HS-5 (cell line): ENCODE measurements at places on chromosomes 4 and X.
A peak's percentile ranks its signal among the peaks of the same experiment; 100 is the strongest.

GRCh38 chrX:30568136-30568535 is 9.4 kb downstream of the TASL start:
- DNase-seq = peak; percentile 13

GRCh38 chrX:48787505-48788443 is 1.4 kb downstream of the GATA1 start:
- DNase-seq = no peak

GRCh38 chr4:25172961-25173915 is 13.0 kb upstream of the SEPSECS start:
- DNase-seq = peak; percentile 96

GRCh38 chr4:169070895-169071218 is 60.8 kb upstream of the CBR4 start:
- DNase-seq = no peak

DNA sequence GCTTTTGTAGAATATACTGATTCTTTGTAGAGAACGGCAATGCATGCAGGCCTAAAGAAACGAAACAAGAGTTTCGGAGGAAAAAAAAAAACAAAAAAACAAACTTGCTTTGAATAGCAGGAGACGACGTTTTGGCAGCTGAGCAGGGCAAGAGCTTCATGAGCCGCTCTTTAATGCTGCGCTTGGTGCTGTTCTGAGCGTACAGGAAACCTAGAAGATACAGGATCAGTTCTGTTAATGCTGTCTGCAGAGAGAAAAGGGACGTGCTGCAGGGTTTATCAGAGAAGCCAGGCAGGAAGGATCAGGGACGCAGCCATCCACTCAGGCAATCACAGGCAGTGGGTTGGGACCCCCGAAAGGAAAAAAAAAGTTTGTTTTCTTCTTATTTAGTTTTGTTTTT is 182.2 kb downstream of the PACRGL start:
- DNase-seq = no peak

DNA sequence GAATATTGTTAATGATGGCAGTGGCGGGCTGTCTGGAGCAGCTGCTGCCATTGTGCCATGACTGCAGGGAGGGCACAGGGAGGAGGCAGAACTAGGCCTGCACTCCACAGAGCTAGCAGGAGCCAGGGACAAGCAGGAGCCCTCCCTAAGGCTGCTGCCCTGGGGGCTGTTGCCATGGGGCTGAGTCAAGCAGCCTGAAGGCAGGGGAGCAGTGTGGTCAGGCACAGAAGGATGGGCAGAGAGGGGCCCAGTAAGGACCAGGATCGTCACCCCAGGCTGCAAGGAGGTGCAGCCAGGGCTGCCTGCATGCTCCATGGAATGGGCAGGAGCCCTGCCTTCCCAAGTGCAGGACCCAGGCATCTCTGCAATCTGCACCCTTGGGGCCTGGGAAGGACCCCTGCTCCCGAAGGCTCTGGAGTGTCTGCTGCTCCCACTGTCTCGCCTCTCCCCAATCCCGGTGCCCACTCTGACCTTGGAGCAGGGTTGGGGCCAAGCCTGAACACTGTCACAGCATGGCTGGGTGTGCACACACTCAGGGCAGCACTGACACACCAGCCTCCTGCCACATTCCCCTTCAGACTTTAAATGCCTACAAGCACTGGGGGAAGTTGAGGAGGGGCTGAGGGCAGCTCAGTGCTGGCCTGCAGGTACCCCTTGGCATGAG is 98.3 kb upstream of the GALNTL6 start:
- DNase-seq = no peak

DNA sequence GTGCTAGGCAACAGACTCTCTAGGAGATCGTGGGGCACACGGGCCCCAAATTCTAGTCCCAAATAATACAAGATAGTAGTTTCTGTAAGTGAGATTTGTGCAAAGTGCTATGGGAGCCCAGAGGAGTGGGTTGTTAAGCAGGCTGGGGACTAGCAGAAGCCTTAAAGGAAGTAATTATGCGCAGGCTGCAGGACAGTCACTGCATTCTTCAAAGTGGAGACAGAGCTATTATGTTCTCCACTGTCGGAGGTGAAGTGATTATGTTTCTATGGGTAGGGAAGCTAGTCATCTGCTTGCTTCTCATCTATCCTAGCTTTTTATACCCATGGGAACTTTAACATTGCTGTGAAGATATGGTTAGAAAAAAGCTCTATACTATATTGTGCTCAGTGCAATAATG is 154.2 kb downstream of the CPE start:
- DNase-seq = no peak

DNA sequence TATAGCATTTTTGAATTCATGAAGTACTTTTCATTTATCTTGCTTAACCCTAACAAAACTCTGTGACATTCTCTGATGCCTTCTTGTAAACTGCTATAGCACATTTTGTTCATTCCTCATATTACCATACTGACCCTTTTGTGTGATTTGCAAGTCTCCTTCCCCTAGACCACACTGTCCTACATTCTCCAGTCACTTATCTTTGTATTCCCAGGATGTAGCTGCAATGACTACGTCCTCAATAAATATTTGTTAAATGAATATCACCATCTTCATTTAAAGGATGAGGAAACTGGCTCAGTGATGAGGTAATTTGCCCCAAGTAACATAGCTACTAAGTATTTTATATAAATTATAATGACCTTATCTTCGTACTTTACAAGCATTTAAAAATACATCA is 11.9 kb downstream of the HUWE1 start:
- DNase-seq = no peak

- no peak for DNase-seq
Observed at GRCh38 chr4:52265781-52266525, 214.8 kb downstream of the SPATA18 start.

- DNase-seq = no peak
Observed at GRCh38 chr4:100149190-100149589, 41.1 kb downstream of the DDIT4L start.

- no peak for DNase-seq
Observed at GRCh38 chr4:179586460-179586859, 2144.2 kb upstream of the AGA start.

GRCh38 chr4:79027656-79028055 is 88.4 kb upstream of the PAQR3 start:
- DNase-seq = no peak

DNA sequence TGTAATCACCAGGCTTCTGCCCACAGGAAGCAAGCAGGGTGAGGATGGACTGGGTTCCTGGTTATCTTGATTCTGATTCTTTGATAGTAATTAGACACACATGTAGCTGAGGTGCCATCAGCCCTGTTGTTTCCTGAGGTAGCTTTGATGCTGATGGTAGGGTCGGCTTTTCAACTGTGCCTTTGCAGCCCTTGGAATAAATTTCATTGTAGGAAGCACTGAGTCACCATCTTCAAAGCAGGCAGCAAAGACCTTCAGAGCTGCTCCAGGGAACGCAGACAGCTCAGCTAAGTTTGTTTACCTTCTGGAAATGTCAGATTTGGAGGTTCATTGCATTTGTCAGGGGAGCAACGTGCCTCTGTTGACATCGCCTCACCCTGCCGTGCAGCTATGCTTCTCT is 135.4 kb downstream of the ASMT start:
- DNase-seq = no peak

GRCh38 chr4:108337923-108338322 is 169.2 kb upstream of the LEF1 start:
- no peak for DNase-seq

- no peak for DNase-seq
Observed at GRCh38 chr4:125681240-125681639, 366.5 kb downstream of the FAT4 start.

GRCh38 chr4:57766341-57766740 is 656.2 kb upstream of the IGFBP7 start:
- DNase-seq = no peak

- DNase-seq = no peak
Observed at GRCh38 chr4:5992828-5993321, 25.4 kb downstream of the C4orf50 start.

- DNase-seq = no peak
Observed at GRCh38 chr4:52979020-52979419, 116.9 kb downstream of the RASL11B start.

DNA sequence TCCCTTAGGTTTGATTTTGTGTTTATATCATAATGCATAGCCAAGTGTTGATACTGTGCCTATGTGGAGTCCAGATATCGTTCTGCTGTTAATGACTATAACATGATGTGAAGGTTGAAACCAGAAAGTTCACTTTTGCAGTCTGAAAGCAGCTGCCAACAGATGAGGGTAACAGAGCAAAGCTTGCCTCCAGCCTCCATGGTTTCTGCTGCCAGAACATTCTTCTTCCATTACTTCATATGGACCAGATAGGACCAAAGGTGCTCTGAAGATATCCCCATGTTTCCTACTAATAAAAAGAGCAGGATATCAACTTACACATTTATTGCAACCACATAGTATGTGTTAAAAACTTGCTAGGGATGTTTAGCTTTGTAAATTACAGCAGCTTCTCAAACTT is 394.1 kb downstream of the SPRY1 start:
- DNase-seq = no peak

DNA sequence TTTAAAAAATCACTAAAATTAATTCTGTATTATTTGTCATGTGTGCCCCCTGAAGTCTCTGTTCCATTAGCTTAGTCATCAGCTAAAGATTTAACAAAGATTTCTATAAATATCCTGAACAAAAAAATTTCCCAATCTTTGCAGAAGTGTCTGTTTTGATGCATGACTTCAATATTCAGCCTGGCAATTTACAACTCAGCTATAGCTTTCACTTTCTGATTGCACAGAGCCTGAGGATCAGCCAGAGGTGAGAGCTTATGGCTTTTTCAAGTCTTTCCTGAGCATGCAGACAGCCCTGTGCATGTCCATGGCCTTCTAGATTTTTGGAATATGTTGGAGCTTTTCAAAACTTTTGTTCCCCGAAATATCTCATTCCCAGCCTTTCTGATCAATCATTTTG is 420.1 kb downstream of the ZNF674 start:
- DNase-seq = no peak

DNA sequence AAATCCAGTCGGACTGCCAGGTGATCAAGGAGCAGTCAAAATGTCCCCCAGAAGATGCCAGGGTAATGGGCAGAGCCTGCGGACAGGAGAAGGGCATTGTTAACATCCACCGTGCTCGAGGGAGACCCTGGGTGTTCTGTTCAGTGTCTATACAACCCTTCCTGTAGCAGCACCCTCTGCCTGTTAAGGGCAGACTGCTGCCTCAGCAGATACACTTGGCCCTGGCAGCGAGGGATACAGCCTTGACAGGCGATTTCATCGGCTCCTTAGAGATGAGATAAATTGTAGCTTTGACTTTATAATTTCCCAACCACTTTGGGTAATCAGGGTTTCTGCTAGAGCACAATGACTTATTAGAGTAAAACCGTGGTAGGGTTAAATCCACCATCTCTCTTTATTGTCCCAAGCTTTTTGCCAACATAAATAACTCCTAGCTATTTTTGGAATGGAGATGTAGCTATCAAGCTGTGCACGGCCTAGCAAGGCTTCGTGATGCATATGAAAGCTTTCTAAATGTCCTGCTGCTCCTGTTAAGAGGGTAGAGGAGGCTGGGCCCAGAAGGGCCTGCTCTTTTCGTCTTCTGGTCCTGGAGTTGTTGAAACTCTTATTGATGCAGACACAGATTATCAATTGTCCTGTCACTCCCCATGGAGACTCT is 195.9 kb downstream of the CPEB2 start:
- DNase-seq = no peak

- DNase-seq = no peak
Observed at GRCh38 chr4:109672169-109672930, 30.9 kb downstream of the CASP6 start.

- DNase-seq = no peak
Observed at GRCh38 chrX:11540532-11541377, 125.0 kb downstream of the ARHGAP6 start.

DNA sequence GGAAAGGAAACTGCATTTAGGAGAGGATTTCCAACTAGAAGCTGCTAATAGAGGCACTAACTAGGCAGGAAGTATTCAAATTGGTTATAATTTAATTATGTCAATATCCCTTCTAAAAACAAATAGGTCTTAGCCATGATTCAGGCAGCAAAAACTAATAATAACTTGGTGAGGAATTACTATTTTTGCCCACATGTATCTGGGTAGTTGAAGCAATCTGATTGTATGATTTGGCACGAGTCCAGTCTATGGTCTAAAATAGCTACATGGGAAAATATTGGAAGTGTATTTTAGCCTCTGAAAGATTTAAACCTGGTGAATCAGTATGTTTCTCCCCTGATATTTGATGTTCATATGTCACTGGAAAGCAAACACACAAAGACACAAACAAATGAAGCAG is 62.2 kb downstream of the MFAP3L start:
- DNase-seq = no peak

- no peak for DNase-seq
Observed at GRCh38 chr4:61177367-61177766, 22.8 kb upstream of the ADGRL3 start.

GRCh38 chr4:145217349-145217748 is 37.0 kb upstream of the OTUD4 start:
- no peak for DNase-seq

- no peak for DNase-seq
Observed at GRCh38 chr4:79087071-79087470, 147.8 kb upstream of the PAQR3 start.

DNA sequence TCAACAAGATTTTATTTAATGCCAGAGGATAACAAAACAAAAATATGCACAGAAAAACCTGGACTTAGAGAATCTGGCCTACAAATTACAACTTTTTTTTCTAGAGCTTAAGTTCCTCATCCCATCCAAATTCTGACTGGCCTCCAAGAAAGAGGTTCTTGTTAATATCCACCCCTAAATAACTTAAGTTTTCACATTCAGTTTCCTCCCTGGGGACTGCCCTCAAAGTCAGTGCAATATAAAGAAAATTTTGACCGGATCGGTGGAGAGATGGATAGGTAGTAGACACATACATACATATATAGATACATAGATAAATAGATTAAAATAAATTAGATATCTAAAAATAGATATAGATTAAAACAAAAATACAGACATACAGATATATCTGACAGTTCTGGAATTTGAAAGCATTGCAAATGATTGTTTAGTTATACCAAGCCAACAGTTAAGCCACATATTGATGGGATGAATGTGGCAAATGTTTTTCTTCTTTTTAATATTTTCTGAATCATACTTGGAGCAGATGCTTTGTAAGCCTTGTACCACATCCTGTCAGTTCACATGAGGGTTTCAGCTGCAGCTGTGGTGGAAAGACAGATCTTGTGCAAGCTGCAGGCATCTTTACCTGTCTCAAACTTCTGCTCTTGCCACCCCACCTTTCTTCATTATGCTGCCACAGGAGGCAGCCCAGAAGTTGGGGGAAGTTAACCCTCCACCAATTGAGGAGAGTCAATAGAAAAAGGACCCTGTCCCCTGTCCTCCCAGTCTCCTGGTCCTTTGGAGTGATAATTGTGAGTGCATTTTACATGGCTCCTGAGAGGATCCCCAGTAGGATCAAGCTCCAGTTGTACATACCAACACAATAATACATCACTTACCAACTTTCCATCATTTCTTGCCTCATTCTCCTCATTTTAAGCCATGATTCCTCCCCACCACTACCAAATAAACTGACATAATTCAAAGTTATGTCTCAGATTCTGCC is 58.5 kb upstream of the PRDM8 start:
- DNase-seq = peak; percentile 70

GRCh38 chr4:96189761-96190160 is 349.9 kb downstream of the PDHA2 start:
- DNase-seq = no peak
